PC-3 (cell line): ENCODE measurements at places on chromosomes 12 and 14. TPM values are rescaled to one million over a fixed set of nuclear protein-coding genes. Genes with fewer than 3 reads are reported as not detected.

Gene PUS7L
- 9.1 and 14.6 TPM in 2 replicates for total RNA-seq

Gene LAG3
- total RNA-seq = 0.40 and 0.58 TPM in 2 replicates

Gene CEP170B
- total RNA-seq = 33.2 and 53.4 TPM in 2 replicates

Gene CPNE6
- not detected in 2 replicates for total RNA-seq

Gene EFS
- 0.23 and 0.36 TPM in 2 replicates for total RNA-seq

Gene C1R
- total RNA-seq = 4.4 and 9.6 TPM in 2 replicates

Gene SNRPF
- 47.4 and 47.5 TPM in 2 replicates for total RNA-seq

Gene LRRC9
- not detected in 2 replicates for total RNA-seq

Gene KRT78
- total RNA-seq = 0.12 and 0.15 TPM in 2 replicates
